ENCODE measurements at places on chromosomes 6 and 20.

DNA sequence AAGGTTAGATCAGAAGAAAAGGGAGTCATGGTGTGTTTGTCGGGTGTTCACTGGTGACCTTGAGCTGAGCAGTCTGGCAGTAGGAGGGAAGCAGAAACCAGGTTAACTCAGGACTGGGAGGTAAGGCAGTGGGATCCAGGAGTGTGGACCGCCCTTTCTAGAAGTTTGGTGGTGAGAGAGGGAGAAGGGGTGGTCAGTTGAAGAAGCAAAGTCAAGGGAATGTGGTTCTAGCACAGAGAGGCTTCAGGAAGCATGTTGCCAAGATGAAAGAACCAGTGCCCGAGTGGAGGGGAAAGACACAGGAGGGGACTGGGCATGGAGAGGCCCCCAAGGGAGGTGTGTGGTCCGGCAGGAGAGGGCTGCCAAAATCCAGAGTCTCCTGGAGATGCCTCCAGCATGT lies 3.6 kb downstream of the MAPK13 start:
- DNase-seq, result no peak

GRCh38 chr20:36467076-36467999 lies 74.0 kb upstream of the MYL9 start:
- DNase-seq, result no peak

GRCh38 chr6:139394027-139394649 lies 19.7 kb upstream of the CITED2 start:
- no peak for DNase-seq

DNA sequence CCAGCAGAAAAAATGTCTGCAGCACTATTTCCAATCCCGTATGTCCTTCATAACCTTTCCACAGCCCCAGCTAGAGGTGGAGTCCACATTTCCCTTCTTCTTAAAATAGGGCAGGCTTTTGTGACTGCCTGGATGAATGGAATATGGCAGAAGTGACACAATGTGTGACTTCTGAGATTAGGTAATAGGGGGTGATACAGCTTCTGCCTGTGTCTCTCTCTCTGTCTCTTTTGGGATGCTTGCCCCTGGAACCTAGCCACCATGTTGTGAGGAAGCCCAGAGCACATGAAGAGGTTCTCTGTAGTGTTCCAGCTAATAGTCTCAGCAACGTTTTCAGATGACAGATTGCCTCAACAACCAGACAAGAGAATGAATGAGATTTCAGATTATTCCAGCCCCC lies 51.4 kb downstream of the CLIC5 start:
- no peak for DNase-seq

- DNase-seq, result no peak
Measured at GRCh38 chr6:25670208-25670607, 18.2 kb downstream of the SCGN start.

DNA sequence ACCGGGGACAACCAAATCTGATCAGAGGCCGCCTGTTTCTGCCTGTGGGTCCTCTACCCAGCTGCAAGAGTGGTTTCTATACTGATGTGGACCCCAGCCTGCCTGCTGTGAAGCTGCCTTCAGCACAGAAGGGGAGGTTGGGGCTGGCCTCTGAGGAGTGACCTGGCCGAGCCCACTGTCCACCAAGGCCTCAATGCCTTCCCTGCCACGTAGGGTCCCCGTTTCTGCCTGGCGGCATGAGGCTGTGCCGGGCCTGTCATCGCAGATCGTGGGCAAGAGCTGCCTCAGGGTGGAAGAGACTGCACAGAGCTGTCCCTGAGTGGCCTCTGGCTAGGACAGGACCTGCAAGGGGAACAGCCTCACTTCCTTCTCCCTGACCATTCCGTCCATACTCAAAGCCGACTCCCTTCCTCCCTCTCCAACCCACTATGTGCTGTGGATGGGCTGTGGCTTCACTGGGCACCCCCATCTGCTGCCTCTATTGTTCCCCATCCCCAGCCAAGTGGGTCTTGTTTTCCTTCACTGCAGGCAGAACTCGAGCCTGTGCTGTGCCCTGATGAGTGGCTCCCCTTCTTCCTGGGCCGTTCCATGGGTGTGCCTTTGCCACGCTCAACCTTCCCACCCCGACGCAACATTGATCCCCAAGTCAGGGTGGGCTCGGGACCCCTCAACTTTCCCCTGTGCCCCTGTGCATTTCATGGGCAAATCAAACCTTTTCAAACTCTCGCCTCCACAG lies 60.3 kb downstream of the ERMARD start:
- DNase-seq, result no peak

DNA sequence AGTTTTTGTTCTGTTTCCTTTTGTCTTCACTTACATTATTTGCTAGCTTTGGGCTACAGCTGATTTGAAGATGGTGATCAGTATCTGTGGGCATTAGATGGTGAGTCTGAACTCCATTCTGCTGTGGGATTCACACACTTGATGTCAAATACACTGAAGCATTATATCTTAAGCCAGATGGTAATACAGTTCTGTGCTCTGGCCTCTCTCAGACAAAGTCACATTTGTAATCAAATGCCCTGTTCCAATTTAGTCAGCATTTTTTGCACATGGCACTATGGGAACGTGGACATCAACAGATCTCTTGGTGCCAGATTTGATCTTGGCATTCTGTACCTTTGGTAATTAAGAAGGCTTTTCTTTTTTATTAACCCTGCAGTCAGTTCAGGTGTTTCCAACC lies 56.0 kb downstream of the SASH1 start:
- no peak for DNase-seq

DNA sequence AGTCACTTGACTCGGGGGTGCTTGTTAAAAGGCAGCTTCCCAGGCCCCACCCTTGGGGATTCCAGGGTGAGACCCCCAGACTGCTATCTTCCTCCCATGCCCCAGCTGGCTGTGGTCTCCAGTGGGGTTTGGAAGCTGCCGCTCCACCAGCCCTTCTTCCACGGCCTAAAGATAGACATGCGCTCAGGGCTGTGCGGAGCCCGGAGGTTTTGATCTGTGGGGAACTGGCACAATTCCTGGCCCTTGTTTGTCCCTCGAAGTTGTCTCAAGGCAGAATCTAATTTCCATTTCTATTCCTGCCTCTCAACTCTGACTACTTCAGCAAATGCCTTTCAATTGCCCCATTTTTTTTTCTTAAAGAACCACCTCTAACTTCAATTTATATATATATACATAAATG lies 120.7 kb upstream of the SRSF6 start:
- no peak for DNase-seq

GRCh38 chr6:29147074-29147473 lies 23.6 kb upstream of the OR2J2 start:
- DNase-seq, result no peak

GRCh38 chr6:148671085-148671484 lies 75.7 kb upstream of the UST start:
- no peak for DNase-seq
